ENCODE measurements at places on chromosomes 12 and 14. TPM values are rescaled to one million over a fixed set of nuclear protein-coding genes. Genes with fewer than 3 reads are reported as not detected.

CGRRF1 gene
- polyA plus RNA-seq = 14.9 TPM

CCDC175 gene
- polyA plus RNA-seq = not detected

C14orf180 gene
- 13.3 TPM for polyA plus RNA-seq

FAM181A gene
- not detected for polyA plus RNA-seq

- DNase-seq = no peak
Observed at GRCh38 chr12:11596141-11596540, 53.3 kb upstream of the ETV6 start.

GRCh38 chr12:24565300-24565699 lies 383.6 kb downstream of the BCAT1 start:
- no peak for DNase-seq

DNA sequence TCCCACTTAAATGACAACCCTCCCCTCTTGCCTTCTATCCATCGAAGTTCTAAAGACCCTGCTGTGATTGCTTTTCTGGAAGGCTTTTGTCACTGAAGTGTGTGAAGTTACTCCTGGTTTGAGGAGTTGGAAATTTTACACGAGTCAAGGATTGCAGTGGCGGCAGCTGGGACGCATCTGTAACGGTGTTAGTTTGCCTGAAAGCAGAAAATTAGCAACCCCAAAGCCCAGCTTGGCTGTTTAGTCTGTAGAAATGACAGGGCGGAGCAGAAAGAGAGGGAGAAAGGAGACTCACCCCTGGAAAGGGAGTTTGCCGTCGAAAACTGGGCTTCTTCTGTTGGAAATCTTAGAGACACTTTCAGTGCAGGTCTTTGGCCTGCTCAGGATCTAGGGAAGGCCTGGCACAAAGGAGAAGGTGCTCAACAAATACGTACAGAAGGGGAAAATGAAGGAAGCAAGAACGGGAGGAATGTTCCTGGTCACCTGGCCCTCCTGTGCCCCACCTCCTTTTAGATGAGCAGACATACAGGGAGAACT lies 931 bp upstream of the MYF5 start:
- DNase-seq = no peak

DNA sequence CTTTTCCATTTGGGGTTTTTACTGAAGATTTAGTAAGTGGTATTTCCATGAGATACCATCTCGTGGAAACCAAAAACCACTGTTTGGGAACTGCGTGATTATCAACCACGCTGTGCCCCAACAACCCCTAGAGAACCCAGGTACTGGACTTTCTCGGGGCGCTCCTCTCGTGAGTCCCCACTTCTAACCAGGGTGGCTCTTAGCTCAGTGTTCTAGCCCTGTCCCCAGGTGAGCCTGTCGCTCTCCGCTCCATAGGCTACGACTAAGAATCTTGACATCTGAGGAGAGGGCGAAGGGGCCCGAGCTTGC lies 686 bp downstream of the MCRS1 start:
- no peak for DNase-seq

GRCh38 chr12:27000961-27001360 lies 13.2 kb downstream of the TM7SF3 start:
- no peak for DNase-seq

Data from hindlimb muscle (tissue), 1 donor.